Stimulated activated CD4-positive, alpha-beta T cell treated with anti-CD3 and anti-CD28 coated beads, Interleukin-1b, Interleukin-23, amount 100 ng/mL, for 1 hour (primary cell): ENCODE measurements at places on chromosomes 1 and 21.

GRCh38 chr1:246651012-246651695, 73.1 kb upstream of the SCCPDH start:
- DNase-seq, result no peak

- DNase-seq, result no peak
Measured at GRCh38 chr1:71587961-71588360, 507.1 kb upstream of the ZRANB2 start.

- DNase-seq, result no peak
Measured at GRCh38 chr1:23444596-23445390, 20.2 kb upstream of the TCEA3 start.

GRCh38 chr1:204286831-204287421, 72.8 kb downstream of the PLEKHA6 start:
- no peak for DNase-seq

DNA sequence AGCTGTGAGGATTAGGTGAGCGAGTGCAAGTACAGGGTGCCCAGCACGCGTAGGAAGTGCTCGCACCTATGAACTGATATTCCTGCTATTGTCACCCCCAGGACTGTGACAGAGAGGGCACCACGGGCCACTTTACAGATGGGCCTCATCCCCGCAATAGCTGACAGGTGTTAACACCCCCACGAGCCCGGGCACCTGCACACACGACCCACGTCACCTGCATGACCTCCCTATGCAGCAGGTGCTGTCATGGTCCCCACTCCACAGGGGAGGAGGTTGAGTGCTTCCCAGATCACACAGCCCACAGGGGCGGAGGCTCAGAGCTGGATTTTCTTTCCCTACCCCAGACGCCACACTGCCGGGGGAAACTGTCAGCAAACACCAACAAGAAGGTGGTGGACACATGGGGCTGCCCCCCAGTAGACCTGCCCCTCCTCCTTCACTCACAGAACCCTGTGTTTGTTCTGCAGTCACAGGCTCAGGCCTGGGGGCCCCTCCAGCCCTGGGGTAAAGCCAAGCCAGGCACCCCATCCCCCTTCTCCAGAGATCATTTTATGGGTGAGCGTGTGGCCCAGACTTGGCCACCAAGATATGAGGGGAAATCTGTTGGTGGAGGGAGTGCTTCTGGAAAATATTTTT, 465.5 kb downstream of the MATN1 start:
- DNase-seq, result no peak

GRCh38 chr1:77265180-77265579, 16.6 kb upstream of the AK5 start:
- DNase-seq, result no peak

DNA sequence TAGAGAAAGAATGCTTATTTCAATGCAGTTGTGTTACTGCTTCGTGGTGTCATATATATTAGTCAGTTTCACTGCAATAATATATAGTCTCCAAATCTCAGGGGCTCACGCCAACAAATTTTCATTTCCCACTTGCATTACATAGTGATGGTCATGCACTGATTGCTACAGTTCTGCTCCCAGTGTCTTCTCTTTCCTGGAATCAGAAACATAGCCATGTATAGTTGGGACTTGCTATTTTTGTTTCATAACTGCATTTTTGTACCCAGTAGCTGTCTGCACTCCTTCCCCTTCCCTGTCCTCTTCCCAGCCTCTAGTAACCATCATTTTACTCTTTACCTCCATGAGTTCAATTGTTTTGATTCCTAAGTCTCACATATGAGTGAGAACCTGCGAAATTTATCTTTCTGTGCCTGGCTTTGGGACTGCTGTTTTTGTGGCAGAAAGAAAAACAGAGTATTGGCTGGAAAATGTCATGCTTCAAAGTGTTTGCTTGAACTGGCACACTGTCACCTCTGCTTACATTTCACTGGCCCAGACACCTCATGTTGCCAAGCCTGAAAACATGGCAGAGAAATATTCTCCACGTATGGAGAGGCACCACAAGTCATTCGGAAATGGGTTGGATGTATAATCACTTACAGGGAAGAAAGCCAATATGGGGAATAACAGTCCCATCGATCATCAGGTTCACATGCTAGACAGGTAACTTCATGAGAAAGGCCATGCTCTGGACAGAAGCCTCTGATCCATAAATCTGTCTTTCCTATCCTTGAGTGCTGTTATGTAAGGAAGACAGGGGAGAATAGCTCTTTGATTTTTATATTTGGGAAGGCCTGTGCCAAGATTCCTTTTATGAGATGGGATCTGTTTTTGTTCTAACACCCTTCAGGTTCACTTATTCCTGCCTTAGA, 60.4 kb upstream of the BACH1 start:
- no peak for DNase-seq

- no peak for DNase-seq
Measured at GRCh38 chr1:20380616-20381035, 90.0 kb downstream of the VWA5B1 start.

GRCh38 chr1:156920233-156921052, at the start of gene LRRC71:
Gene LRRC71 (plus strand): TSS chr1:156920632. CDS start chr1:156920804, 172 bp downstream.
- DNase-seq, result no peak
